ENCODE measurements at places on chromosomes 16 and 17. TPM values are rescaled to one million over a fixed set of nuclear protein-coding genes. Genes with fewer than 3 reads are reported as not detected.

The EPX gene
- not detected for total RNA-seq

The LITAFD gene
- total RNA-seq: not detected

The KDM6B gene
- total RNA-seq: 12.5 TPM

The SMTNL2 gene
- 0.25 TPM for total RNA-seq

The ANKFN1 gene
- total RNA-seq: 3.1 TPM

The PHB1 gene
- total RNA-seq: 63.8 TPM

The NPW gene
- 1.6 TPM for total RNA-seq

The TBC1D28 gene
- total RNA-seq: not detected

The TPSD1 gene
- 2.8 TPM for total RNA-seq

The GUCY2D gene
- total RNA-seq: not detected

The SBK1 gene
- total RNA-seq: 2.7 TPM

DNA sequence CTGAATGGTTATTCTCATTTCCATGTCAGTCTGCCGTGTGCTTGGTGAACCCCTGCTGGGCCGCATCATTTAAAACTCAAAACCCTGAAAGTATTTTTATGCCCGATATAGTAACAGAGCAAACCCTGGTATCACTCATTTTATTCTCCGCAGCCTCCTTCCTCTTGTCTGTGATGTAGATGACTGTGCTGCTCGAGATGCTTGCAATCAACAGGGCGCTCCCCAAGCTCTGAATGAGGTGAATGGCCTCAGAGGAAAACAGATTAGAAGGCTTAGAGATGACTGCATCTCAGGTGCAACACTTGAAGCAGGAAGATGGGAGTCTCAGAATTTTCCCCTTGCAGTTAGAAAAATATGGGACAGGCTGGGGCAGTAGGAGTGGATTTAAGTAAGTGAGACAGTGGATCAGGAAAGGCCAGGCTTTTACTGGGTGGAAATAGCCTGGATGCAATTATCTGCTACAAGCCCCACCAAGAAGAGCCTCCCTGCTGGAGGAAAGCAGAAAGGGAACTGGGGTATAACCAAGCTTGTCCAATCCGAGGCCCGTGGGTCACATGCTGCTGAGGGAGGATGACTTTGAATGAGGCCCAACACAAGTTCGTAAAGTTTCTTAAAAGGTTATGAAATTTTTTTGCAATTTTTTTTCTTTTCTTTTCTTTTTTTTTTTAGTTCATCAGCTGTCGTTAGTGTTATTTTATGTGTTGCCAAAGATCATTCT lies 166.9 kb downstream of the CDH13 start:
- no peak for DNase-seq

DNA sequence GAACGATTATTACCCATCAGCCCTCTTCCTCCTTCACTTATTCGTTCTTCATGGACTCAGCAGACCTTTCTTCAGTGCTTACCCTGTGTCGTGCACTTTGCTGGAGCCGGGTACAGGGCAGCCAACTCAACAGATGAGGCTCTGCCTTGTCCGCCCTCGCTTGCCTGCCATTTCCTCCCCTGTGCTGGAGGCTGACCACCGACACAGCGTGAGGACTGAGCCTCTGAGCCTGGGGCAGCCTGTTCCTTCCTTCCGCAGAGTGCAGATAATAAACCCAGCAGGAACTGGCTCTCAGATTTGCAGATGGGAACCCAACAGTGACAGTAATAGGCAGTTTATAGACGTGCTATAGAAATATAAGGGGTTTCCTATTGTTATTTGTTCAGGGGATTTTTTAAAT lies 7.0 kb upstream of the SLC39A11 start:
- peak; percentile 79 for DNase-seq

- DNase-seq: no peak
Observed at GRCh38 chr17:66633317-66633965, 201.5 kb upstream of the CACNG5 start.

- no peak for DNase-seq
Observed at GRCh38 chr17:62870030-62870541, 62.0 kb upstream of the MARCHF10 start.

DNA sequence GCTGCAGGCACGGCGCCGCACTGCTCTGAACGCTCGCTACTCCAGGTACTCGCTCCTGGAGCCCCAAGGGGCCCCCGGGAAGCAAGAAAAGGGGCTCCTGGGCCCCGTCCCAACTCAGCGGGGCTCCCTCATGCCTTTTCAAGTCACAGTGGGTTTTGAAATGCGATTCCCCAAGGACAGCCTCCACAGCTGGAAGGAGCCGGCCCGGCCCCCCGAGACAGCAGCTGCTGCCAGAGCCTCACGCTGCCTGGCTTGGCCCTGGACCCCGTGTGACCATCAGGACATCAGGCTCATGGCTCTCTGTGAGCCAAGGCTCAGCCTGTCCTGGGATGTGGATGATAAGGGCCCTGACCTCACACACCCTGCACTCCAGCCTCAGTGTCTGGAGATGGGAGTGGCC lies 80.6 kb downstream of the LMF1 start:
- no peak for DNase-seq

DNA sequence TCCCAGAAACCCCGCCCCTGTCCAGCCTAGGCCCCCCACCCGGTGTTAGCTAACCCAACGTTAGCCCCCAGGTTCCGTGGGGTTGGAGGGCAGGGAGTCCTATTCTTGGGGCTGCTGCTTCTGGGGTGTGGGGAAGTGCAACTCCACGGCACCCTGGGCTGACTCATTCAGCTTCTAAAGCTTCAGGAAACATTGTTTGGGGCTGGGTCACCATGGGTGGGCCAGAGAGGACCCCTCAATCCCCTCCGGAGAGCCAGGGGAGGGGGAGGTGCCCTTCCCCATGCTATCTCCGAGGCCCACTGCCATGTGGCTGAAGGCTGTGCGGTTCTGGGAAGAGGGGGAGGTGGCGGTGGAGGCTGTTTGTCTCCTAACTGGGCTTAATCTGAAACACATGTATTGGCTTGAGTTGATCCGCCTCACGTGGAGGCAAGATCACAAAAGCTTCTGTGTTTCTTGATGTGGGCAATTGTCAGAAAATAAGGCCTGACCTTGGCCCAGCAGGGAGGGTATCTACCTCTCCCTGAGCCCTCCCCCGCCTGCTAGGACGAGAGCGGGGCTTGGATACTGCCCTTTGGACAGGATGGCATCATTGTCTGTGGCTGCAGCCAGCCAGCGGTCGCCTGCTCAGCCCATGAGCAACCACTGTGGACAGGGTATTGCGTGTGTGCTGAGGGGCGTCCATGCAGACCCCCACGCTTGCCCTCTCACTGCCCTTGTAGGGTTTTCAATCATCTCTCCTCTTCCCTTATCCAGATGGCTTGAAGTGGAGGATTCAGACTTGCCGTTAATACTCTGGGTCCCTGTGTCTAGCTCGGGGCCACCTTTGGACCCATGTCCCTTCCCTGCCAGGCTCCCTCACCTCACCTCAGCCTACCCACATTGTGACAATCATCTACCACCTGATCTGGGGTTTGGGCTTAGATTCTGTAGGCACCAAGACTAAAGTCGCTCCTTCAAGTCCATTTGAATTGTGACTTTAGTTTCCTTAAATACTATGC lies 1.3 kb downstream of the SERPINF1 start:
- DNase-seq: peak; percentile 82

DNA sequence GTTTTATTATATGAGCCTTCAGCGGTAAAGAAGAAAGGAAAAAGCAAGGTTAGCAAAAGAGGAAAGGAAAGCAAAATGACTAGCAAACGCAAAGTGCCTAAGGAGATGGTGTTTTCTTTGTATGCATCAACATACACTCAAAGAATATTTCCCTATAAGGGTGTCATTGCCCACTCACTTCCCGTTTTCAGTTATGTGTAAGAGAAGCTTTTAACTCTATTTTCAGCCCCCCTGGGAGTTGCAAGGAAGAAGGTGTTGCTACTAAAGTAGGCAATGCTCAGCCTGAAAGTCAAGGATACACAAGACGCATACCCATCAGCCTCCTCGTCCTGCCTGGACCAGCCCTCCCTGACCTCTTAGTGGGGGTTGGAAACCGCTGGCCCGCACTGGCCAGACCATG lies 267.7 kb upstream of the ZFHX3 start:
- DNase-seq: no peak

DNA sequence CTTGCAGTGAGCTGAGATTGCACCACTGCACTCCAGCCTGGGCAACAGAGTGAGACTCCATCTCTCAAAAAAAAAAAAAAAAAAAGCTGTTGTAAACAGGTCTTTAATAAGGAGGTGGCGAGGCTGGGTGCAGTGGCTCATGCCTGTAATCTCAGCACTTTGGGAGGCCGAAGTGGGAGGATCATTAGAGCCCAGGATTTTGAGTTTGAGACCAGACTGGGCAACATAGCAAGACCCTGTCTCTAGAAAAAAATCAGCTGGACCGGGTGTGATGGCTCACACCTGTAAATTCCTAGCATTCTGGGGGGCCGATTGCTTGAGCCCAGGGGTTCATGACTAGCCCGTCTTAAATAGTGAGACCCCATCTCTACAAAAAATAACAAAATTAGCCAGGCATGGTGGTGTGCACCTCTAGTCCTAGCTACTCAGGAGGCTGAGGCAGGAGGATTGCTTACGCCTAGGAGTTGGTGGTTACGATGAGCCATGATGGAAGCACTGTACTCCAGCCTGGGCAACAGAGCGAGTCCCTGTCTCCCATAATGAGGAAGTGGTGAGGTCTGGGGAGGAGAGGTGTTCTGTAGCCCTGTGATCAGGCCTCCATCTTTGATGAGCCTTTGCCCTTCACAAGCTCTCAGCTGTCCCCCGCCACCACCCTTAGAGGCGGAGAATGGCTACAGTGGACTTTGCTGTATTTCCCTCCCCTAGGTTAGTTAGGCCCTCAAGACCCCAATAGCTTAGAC lies 36.2 kb downstream of the ZNF778 start:
- DNase-seq: no peak

DNA sequence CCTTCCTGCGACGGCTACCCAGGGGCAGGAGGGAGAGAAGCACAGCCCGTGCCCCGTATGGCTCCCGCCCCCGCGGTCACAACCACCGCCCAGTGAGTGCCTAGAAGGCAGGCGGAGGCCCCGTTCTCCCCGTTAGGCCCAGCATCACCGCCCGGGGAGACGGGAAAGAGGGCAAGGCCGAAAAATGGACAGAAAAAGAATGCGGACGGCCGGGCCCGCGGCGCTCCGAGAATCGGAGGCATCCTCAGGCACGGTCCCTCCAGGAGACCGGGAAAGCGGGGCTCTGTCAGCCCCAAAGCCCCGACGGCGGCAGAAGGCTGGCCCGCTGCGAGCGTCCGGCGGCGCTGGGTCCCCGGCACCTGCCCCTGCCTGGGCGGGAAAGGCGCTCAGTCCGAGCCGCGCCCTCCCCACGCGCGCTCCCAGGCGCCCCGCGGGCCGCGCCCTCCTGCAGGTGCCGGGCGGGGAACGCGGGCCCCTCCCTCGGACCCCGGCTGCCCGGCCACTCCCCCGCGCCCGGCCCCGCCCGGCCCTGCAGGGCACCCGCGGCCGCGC lies 407 bp downstream of the MCRIP1 start:
- DNase-seq: no peak

- DNase-seq: no peak
Observed at GRCh38 chr16:14198572-14198971, 127.5 kb downstream of the MRTFB start.

- no peak for DNase-seq
Observed at GRCh38 chr17:31699886-31700285, 159.2 kb downstream of the COPRS start.

GRCh38 chr16:89009343-89010209 lies 32.6 kb upstream of the CBFA2T3 start:
- no peak for DNase-seq

DNA sequence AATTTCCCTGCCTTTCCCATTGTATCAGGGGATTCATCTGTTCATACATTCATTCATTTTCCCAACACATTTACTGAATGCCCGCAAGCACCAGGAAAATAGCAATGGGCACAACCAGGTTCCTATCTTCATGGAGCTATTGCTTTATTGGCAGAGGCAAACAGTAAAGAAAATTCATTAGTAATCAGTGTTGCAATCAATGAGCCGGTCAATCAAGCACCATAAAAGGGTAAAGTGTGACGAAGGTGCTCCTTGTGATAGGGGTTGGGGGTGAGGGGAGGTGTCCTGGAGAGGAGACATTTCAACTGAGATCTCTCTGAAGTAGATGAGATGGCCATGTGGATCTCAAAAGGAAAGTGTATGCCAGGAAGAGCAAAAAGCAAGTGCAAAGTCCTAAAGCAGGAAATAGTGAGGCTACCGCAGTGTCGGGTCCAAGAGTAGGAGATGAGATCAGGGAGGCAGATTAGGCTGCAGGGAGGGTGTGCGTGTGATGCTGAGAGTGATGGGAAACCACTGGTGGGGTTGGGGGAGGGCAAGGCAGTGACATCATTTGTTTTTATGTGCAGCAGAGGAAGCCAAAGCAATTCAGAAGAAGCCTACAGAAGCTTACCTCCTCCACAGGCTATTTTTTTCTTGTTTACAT lies 28.4 kb downstream of the CDH13 start:
- DNase-seq: no peak

DNA sequence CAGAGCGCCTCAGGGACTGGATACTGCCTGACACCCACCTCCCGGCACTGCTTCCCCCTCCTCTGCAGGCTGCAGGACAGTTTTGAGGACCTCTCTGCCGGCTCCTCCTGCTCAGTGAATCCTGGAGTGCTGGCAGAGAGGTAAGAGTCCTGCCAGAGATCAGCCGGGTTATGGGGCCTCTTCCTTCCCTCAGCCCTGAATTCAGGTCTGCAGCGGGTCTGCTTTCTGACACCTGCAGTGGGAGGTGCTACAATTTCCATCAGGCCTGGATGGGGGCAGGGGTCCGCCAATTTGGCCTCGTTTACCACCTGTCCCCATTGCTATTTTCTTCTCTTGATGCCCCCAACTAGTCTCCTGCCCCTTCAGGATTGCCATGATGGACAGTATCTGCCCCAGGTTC lies 3.0 kb upstream of the NEURL4 start:
- no peak for DNase-seq

- DNase-seq: no peak
Observed at GRCh38 chr16:81940781-81941560, 70.3 kb downstream of the SDR42E1 start.

DNA sequence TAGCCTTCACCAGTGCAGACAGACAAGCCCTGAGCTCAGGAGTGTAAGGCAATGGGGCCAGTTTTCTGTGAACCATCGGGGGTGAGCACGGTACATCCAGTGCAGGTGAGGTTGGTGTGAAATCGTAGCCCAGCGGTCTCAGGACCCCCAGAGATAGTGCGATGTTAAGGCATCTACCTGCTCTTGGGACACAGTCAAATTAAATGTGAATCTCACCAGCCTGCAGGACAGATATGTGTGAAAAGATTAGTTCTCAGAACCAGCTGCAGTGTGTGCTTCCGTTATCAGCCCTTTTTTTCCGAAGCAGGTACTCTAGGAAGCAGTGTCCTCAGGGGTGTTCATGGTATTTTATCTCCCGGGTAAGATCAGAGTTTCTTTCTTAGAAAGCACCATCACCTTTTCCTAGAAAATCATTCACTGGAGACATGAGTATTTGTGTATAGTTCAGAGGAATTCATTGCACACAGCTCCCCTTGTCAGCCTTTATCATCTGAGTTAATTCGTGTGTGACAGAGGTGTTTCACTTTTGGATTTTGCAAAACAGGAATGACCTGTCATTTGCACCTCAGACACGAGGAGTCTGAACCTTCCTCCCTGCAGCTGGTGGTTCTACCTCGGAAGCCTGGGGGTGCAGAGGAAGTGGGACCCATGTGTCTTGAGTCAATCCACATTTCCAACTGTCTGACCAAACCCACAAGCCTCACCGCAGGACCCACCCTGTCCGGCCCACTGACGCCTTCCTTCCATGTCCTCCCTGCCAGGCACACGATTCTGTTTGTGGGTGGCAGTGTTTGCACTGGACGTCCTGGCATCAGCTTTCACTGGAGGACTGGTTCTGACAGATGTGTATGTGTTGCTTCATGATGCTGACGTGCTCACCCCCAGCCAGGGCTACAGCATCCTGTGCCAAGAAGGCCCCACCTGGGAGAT lies 107.8 kb downstream of the CLEC16A start:
- no peak for DNase-seq

- DNase-seq: no peak
Observed at GRCh38 chr16:21056396-21056795, 94.2 kb downstream of the DNAH3 start.

Data from lower leg skin (tissue), 4 donors.